ENCODE measurements at places on chromosomes 4 and X. TPM values are rescaled to one million over a fixed set of nuclear protein-coding genes. Genes with fewer than 3 reads are reported as not detected.

SUPT20HL2 gene
- not detected for total RNA-seq

HAND2 gene
- total RNA-seq: not detected

XAGE5 gene
- total RNA-seq: not detected

SSX4 gene
- not detected for total RNA-seq

TMPRSS11A gene
- not detected for total RNA-seq

GRIA2 gene
- total RNA-seq: not detected

CLNK gene
- total RNA-seq: not detected

STARD8 gene
- 9.9 TPM for total RNA-seq

SULT1B1 gene
- total RNA-seq: 1.1 TPM

CYSLTR1 gene
- total RNA-seq: 0.81 TPM

CLCN4 gene
- 3.1 TPM for total RNA-seq

ETDA gene
- not detected for total RNA-seq

VCX3A gene
- not detected for total RNA-seq

Data from bladder microvascular endothelial cell (primary cell).